NCI-H1930 (cell line): ENCODE measurements at places on chromosomes 6 and 20.

DNA sequence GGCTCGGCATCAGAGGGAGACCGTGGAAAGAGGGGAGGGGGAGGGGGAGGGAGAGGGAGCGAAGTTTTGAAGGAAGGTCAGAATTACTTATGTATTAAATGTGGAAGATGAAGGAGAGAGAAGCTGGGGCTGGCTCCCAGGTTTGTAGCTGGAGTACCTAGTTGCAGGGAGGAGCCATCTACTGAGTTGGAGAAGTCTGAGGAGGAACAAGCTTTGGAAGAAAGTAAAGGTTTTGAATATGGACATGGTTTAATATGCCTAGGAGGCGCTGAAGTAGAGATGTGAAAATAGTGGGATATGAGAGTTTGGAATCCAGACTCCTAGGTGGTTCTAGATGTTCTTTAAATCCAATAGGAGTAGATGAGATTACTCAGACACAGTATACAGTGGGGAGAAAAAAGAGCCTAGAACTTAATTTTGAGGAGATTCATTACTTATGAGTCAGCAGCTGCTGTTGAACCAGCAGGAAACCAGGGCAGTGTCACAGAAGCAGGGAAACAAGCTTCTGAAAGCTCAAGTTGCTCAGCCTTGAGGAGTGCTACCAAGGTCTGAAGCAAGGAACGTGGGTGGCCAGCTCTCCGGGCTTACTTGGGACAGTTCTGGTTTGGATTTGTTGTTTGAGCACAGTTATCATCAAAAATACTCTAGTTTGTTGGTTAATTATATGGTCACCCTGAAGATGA, 149.3 kb downstream of the UTRN start:
- DNase-seq, result no peak

DNA sequence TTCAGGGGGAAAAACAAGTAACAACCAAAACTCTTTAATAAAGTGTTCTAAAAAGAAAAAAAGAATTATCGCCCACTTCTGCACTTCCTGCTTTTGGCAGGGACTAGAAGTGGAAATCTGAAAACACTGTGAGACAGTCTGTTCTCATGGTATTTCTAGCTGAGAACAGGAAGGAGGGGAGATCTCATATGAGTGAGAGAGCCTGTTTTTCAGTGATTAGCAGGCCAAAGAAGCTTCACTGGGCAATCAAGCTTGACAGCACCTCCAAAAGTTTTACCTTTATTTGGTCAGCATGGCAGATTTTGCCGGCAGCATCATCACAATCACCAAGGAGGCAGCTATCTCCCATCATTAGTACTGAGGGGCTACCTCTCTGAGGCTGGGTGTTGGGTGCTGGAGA, 79.5 kb upstream of the ATXN1 start:
- DNase-seq, result no peak

GRCh38 chr6:125273965-125274364, 27.8 kb downstream of the HDDC2 start:
- no peak for DNase-seq

GRCh38 chr6:24659561-24659960, 7.1 kb downstream of the TDP2 start:
- DNase-seq, result no peak

GRCh38 chr6:16199804-16200203, 38.6 kb upstream of the GMPR start:
- no peak for DNase-seq

DNA sequence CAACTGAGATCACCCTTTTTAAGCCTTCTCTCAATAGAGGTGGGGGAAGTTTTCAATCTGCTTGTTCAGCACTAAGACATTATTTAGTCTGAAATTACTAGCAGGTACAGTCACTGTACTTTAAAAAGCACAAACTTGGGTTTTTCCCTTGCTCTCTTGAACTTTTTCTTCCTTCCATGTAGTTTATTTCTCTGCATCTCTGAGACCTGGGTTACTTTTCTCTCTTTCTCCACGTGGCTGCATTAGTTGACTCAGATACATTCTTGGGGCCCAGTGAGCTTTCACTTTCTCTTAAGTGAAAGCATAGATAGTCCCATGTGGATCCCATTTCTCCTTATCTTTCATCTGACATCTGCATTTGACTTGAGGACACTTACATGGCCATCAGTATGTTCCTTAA, 433.9 kb upstream of the MAP3K7 start:
- DNase-seq, result no peak

- DNase-seq, result no peak
Measured at GRCh38 chr6:157488058-157488457, 107.1 kb downstream of the ZDHHC14 start.

- no peak for DNase-seq
Measured at GRCh38 chr6:64266351-64266821, 630.8 kb downstream of the PHF3 start.

GRCh38 chr6:9581155-9581554, 833.7 kb downstream of the TFAP2A start:
- DNase-seq, result no peak

GRCh38 chr6:129981598-129981997, 36.8 kb upstream of the L3MBTL3 start:
- DNase-seq, result no peak

- no peak for DNase-seq
Measured at GRCh38 chr6:33392595-33392948, 949 bp downstream of the KIFC1 start.

DNA sequence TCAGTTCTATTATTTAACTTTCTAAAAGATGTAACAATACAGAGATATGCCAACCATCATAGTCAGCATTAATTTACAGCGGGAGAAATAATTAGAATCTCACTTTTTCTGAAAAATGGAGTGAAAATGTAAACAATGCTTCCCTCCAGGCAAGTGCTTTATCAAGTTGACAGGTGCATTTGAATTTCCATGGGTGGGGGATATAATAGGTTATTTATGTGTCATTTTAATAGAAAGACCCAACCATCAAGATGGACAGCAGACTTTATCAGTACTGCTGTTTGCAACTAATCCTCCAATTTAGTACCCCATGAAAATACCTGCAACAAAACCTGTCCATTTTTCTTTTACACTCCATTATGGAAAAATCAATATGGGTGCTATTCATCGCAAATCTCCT, 780.1 kb downstream of the TFAP2A start:
- DNase-seq, result peak; percentile 65

DNA sequence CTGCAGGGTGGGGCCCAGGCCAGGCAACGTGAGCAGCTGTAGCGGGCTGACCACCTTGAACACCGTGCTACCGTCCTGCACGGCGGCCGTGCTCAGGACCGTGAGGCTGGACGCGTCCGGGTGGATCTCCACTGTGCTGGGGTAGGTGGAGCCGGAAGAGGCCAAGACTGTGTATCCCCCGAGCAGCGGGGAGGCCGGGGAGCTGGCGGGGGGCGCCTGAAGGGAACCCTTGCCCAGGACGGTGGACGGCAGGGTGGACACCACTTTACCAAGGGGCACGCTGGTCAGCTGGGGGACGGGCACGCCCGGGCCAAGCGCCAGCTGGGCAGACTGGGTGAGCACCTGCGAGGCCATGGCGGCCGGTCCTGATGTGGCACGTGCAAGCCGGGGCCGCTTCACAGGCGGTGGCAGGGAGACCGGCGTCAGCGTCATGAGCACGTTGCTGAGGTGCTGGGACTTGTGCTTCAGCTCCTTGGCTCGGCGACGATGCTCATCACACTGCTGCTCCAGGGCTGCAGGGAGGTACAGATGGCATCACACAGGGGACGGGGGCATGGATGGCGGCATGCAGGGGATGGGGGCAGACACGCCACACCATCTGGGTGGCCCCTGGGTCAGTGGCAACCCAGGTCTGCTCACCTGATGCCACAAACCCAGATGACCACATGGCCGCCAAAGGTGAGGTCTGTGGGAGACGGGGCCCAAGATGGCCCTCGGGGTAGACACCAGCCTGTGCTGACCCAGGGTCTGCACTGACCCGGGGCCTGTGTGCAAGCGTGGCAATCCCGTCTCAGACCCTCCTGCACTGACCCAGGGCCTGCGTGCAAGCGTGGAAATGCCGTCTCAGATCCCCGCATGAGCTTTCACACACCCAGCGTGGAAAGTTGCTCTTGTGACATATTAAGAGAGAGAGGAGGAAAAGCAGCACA, 16.4 kb upstream of the HELZ2 start:
- no peak for DNase-seq
